ENCODE measurements at places on chromosomes 5 and 9. TPM values are rescaled to one million over a fixed set of nuclear protein-coding genes. Genes with fewer than 3 reads are reported as not detected.

DNA sequence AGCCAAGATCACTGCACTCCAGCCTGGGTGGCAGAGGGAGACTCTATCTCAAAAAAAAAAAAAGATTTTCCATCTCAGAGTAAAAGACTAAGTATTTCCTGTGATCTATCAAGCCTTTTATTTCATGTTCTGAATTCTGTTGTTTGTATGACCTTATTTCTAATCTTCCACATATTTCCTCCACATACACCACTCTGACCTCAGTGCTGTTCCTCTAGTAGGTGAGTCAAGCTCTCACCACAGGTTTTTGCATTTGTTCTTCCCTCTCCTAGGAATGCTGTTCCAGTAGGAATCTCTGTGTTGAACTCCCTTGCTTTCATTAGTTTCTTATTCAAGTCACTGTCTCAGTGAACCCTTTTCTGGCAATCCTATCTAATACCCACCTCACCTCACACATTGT, 68.1 kb downstream of the INVS start:
- DNase-seq, result peak; percentile 29

- DNase-seq, result no peak
Observed at GRCh38 chr5:56024810-56025150, 30.0 kb upstream of the IL6ST start.

DNA sequence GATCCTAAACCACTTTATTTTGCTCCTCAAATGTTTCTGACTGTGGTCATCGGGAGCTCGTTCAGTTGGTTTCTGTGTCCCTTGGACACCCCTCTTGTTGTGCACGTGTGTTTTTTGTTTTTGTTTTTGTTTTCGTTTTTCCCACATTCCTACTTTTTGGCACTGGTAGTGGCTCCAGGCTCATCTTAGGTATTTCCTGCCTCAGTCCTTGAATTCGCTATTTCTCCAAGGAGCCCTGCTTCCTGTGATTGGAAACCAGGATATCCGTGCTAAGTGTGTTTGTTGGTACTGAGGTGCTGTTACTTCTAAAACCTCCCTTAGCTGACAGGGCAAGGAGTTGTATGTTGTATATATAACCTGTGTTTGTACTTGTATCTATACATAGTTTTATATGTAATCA, 5.9 kb downstream of the HMCN2 start:
- DNase-seq, result no peak

DNA sequence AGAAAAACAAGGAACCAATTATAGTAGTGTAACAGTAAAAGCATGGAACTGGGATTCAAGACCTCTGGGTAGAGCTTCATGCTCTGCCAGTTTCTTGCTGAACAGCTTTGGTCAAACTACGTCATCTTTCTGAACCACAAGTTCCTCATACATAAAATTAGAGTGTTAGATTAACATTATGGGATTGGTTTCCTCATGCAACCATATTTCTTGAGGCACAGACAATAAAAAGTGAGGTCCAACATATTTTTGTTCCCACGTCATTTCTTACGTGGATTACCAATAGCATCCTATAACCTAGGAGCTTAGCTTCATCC, 354.8 kb downstream of the TMEM232 start:
- DNase-seq, result no peak

DNA sequence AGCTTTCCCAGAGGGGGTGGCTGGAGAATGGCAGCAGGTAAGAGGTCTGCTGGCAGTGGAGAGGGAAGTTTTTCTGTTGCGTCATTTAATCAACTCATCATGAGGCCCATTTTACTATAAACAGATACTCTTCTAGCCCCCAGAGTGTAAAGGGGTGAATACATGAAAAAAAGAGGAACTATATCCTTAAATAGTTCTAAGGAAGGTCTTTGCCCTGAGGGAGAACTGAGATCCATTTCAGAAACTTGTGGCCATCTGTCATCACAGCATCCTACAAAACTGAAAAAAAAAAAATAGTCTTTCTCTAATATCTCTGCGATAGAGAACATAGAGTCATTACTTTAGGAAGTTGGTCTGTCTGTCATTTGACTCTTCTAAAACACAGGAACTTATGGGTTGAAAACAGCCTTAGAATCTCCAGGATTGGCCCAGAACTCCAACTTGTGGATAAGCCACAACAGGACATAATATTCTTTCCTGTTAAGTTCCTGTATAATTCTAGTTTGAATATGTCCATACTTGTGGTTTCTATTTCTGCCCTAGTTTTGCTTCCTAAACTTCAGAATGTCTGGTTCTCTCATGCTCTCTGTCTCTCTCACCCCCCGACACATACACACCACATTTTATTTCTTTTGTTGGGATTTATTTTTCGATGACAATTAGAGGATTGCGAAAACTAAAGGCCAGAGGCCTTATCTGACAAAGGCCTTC, 238.5 kb upstream of the PIK3R1 start:
- DNase-seq, result no peak

- DNase-seq, result peak; percentile 69
Observed at GRCh38 chr5:91641730-91642350, 258.7 kb upstream of the ARRDC3 start.

DNA sequence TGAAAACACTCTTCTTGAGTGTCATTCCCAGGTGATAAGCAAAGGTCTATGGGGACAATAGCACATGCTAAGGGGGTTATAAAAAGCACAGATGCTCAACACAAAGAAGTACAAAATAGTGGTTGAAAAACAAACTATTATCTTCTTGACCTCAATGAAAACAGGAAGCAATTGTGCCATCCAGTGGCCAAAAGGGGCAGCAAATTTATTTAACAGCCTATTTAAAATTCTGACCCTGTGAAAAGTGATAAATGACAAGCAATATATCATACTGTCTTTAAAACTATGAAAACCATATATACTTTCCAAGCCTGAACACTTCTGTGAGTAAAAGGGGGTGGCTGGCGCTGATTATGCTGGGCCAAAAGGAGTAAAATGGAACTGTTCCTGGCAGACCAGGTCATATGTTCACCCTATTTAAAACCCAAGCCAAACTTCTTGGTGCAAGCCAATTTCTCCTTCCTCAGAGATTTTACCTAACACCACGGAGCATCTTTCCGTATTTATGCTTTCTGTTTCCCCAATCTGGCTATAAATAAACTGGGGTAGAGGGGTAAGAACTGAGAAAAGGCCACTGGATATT, 29.7 kb downstream of the TEX10 start:
- DNase-seq, result peak; percentile 53

- DNase-seq, result no peak
Observed at GRCh38 chr9:127388856-127389238, 8.1 kb upstream of the SLC2A8 start.

GRCh38 chr5:123610209-123610608, 98.2 kb downstream of the CSNK1G3 start:
- DNase-seq, result peak; percentile 32

DNA sequence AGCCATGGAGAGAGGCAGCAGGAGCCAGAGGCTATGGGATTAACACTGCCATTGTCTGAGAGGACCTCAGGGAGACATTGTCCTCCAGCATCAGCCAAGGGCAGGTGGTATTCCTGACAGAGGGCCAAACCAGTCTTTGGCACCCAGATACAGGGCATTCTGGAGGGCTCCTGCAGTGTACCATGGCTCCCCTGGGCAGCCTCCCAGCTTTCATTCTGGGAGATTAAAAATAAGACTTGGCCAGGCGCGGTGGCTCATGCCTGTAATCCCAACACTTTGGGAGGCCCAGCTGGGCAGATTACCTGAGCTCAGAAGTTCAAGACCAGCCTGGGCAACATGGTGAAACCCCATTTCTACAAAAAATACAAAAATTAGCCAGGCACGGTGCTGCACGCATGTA, 4.2 kb downstream of the MTAP start:
- DNase-seq, result no peak

GRCh38 chr5:78574731-78575161, 73.8 kb downstream of the LHFPL2 start:
- DNase-seq, result no peak

- DNase-seq, result no peak
Observed at GRCh38 chr5:68777135-68777534, 316.7 kb upstream of the SLC30A5 start.

DNA sequence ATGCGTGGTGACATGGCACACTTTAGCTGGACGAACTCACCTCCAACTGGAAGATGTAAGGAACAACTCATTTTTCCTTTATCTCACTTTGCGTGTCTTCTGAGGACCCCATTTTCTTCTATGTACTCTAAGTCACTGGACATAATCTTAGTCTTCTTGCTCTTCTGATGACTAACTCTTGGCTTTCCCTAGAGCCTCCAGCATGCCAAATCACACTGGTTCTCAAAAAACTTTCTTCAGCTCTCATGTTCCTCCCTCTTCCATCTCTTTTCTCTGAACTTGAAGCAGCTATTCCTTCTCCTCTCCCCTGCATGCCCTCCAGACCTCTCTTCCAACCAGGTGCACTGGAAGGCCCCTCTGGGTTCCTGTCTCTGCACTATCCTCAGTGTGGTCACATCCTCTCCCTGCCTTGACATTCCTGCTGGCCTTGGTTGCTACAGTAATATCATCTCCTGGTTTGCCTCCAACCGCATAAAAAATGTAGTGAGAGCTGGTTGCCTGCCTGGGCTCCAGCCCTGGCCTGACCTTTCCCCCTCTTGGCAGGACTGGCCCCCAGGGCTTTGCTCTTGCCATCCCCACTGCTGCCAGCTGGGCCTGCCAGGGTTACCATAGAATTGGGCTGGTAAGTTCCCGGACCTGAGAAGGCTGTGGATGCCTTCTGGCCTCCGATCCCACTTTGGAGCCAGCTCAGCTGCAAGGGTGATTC, 44.8 kb upstream of the BNC2 start:
- peak; percentile 21 for DNase-seq

- DNase-seq, result no peak
Observed at GRCh38 chr5:54793468-54794134, 191.8 kb downstream of the ESM1 start.

- DNase-seq, result peak; percentile 38
Observed at GRCh38 chr5:98318386-98318785, 455.1 kb upstream of the RGMB start.

- DNase-seq, result no peak
Observed at GRCh38 chr5:33309068-33309467, 131.7 kb upstream of the TARS1 start.

- no peak for DNase-seq
Observed at GRCh38 chr9:136845465-136846260, 3.4 kb downstream of the AJM1 start.

MYO10 gene
- total RNA-seq, result 21.5 TPM

TENT4A gene
- 13.2 TPM for total RNA-seq

LRRC26 gene
- total RNA-seq, result not detected

NR5A1 gene
- not detected for total RNA-seq

STKLD1 gene
- 1.4 TPM for total RNA-seq

FCN1 gene
- total RNA-seq, result not detected

All from LHCN-M2 (cell line).